Activated CD4-positive, CD25-positive, alpha-beta regulatory T cell treated with anti-CD3 and anti-CD28 coated beads, Interleukin-2, amount 50 U/mL, for 24 hours (primary cell): ENCODE measurements at places on chromosomes 6 and 20.

- no peak for ATAC-seq
Observed at GRCh38 chr6:15310680-15311079, 64.8 kb downstream of the JARID2 start.

DNA sequence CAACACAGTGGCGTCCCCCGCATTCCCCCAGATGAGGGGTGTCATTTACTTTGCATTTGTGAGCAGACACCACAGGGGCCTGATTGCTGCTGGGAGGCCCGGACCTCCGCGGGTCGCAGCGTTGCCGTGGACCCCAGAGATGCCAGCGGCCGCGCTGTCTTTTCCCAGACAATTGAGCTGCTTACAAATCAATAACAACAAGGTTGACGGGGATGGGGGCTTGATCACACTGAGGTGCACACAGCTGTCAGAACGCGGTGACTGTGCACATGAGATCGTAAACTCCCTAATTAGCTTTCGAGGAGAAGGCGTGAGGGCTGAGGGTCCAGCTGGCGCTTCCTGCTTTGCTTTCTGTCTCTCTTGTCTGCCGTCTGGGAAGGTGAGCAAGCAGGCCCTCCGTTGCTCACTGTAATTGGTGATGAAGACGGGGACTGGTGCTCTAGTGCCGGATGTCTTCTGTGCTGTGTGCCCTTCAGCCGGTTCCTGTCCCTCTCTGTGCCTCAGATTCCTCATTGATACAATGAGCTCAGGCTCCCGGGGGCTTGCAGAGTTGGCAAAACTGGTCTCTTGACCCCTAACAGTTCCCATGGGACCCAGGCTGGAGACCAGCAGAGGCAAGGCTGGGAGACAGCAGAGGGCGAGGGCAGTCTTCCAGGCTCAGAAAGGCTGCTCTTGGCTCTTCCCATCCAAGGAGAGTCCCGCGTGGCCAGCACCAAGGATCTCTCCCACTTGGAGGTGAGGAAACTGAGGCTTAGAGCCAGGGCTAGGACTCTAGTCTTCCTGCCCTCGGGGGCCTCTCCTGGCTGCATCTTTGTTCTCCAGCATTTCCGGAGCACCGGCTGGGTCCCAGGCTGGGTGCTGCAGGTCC, 126.0 kb upstream of the PMEPA1 start:
- no peak for ATAC-seq

GRCh38 chr6:79630380-79630882, 698 bp upstream of the SH3BGRL2 start:
- ATAC-seq = no peak

GRCh38 chr20:25037288-25038102, 20.4 kb downstream of the ACSS1 start:
- ATAC-seq = no peak

DNA sequence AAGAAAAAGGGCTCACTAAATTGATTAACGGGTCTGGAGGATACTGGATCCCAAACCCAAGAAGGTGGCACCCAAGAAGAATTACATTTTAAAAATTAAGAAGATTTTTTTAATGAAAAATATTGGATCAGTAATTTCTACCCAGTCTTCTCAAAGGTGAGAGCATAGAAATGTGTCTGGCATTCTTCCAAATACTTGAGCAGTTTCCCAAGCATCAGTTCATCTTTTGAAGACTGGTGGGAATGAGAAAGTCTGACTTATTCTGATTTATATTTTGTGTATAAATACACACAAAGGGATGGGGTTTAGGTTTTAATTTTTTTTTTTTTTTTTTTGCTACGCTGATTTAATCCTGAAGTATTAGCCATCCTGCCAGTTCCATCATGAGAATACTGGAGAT, 3.3 kb downstream of the MGME1 start:
- no peak for ATAC-seq
